Kidney (tissue), 22 donors: ENCODE measurements at places on chromosomes 3 and 15. TPM values are rescaled to one million over a fixed set of nuclear protein-coding genes. Genes with fewer than 3 reads are reported as not detected.

GRCh38 chr15:99614749-99615288, 49.0 kb downstream of the MEF2A start:
- no peak for DNase-seq

GRCh38 chr15:81106560-81106959, 27.5 kb upstream of the CFAP161 start:
- peak; percentile 80 for DNase-seq

GRCh38 chr3:51350751-51351150, 34.3 kb upstream of the MANF start:
- DNase-seq: no peak

DNA sequence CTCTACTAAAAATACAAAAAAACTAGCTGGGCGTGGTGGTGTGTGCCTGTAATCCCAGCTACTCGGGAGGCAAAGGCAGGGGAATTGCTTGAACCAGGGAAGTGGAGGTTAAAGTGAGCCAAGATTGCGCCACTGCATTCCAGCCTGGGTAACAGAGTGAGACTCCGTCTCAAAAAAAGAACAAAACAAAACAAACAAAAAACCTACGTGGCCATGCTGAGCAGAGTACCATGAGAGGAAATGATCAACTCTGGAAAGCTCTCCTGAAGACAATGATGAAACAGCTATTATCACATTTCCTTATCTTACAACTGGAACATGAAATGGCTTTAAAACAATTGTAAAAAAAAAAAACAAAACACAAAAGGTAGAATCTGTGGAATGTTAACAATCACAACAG, 75.2 kb downstream of the CHSY1 start:
- DNase-seq: no peak

DNA sequence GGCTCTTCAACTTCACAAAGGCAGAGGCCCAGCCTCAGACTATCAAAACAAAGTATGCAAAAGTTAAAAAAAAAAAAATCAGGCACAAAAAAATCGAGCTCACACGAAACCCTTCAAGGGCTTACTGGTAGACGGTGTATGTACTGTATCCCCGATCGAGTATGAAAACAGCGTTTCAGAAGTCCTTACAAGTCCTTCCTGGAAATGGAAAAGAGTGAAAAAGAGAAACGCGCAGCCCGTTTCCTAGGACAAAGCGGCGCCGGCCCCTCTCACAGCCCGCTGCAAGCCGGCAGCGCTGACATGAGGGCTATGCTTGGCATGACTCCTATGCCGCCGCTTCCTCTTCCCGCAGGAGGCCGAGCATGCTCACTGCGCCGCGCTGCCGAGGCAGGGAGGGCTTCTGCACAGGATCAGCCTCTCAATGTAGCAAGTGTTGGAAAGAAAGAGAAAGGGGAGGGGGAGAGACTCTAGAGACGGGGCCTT, at the start of gene VGLL4:
Gene VGLL4, minus strand, starts transcription at position 311 of the 483 bp plus-strand sequence. CDS start 397 bp downstream, outside the sequence.
- DNase-seq: peak; percentile 95

Gene ARGFX
- polyA plus RNA-seq: not detected

Gene CCR8
- polyA plus RNA-seq: not detected
